Fibroblast of skin of left biceps (primary cell): ENCODE measurements at places on chromosomes 12 and 14.

DNA sequence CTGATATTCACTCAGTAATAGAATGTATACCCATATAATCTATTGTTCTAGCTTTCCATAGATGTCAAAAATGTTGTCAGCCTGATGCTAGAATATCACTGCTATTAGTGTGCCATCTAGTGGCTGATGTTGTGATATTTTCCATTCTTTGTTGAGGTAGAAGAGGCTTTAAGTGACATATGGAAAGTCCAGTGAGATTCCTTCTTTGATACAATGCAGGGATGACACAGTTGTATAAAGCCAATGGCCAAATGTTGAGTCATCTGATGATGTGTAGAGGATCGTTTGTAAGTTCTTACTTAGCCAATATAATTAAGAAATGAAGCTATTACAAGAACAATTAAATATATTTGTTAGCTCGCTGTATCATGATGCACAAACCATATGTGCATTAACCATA lies 58.1 kb upstream of the PCED1B start:
- peak; percentile 70 for DNase-seq

GRCh38 chr12:79927772-79928474 lies 7.0 kb downstream of the PPP1R12A start:
- no peak for DNase-seq

- no peak for DNase-seq
These were observed 60.4 kb downstream of the SMUG1 start for GRCh38 chr12:54128416-54128815.

DNA sequence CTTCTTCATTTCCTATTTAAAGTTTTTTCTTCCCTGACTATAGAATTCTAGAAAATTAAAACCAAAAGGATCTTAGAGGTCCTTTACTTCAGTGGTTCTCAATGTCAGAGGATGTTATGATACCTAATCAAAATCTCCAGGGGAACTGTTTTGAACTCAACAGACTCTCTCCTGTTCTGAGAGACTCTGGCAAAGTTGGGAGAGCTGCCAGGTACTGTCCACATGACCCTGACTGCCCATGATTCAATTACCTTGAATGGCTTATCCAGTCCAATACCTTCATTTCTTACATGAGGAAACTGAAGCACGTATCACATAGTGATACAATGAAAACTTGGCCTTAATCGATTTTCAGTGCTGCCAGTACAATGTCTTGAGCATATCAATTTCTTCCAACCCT lies 16.6 kb downstream of the ALKBH1 start:
- no peak for DNase-seq

GRCh38 chr12:57845478-57846284 lies 848 bp downstream of the CTDSP2 start:
- no peak for DNase-seq

DNA sequence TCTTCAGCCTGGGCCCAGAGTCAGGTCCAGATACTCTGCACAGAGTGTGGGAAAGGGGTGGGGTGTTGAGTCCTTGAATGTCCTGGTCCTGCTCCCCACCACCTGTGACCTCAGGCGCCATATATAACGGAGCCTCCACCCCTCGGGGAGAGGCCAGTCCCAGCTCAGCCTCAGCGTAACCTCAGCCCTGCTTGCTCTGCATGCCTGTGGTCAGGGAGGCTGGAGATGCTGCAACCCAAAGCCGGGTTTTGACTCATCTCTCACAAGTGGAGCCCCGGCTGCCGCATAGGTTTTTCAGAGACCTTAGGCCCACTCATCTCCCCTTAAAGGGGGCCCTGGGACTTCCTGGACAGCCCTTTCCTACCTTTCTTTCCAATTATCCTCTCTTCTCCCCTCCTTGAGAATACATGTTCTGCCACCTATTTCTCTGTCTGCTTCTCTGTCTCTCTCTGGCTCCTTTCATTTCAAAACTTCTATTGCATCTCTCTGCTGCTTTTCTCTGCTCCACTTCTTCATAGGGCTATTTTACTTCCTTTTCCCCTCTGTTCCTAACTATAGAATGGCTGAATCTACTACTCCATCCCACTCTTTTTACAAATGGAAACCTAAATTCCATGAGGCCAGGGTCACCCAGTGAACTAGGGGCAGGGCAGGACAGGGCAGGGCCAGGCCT lies 1.2 kb downstream of the ITGB7 start:
- DNase-seq, result peak; percentile 62

DNA sequence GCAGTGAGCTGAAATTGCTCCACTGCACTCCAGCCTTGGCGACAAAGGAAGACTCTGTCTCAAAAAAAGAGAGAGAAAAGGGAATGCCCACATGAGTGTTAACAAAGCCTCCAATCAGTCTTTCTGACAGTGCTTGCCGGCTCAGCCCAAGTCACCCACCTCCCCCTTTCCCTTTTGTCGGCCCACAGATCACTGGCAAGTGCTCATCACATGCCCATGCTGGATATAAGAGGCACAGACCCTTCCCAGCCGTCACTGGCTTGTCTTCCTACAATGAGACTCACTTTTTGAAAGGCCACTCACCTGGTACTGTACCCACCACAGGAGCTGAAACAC lies 70.8 kb downstream of the CCDC88C start:
- no peak for DNase-seq

DNA sequence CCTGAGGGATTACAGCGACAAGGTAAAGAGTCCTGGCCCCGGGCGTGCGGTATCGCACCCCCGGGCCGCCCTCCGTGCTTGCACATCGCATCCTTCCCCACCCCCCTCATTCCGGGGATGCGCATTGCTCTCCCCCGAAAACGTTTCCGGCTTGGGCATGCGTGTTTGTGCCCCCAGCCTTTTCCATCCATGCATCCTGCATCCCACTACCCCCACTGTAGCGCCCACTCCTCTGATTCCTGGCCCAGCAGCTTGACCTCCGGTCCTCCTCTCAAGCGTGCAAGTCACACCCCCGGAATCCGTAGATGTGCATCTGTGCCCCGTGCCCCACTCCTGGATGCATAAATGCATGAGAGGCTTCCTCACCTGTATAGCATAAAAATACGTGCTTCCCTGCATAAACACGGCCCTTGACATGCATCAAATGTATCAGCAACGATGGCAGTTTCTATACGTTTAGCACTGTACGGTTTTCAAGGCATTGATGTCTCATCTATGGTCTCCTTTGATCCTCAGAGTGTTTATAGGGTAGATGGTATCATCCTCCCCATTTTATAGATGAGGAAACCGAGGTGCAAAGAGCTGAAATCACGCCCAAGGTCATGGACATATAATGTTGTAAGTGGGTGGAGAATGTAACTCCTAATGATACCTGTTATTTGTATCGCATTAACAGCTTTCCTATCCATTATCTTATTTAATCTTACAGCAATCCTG lies 484 bp downstream of the RIC8B start:
- no peak for DNase-seq

DNA sequence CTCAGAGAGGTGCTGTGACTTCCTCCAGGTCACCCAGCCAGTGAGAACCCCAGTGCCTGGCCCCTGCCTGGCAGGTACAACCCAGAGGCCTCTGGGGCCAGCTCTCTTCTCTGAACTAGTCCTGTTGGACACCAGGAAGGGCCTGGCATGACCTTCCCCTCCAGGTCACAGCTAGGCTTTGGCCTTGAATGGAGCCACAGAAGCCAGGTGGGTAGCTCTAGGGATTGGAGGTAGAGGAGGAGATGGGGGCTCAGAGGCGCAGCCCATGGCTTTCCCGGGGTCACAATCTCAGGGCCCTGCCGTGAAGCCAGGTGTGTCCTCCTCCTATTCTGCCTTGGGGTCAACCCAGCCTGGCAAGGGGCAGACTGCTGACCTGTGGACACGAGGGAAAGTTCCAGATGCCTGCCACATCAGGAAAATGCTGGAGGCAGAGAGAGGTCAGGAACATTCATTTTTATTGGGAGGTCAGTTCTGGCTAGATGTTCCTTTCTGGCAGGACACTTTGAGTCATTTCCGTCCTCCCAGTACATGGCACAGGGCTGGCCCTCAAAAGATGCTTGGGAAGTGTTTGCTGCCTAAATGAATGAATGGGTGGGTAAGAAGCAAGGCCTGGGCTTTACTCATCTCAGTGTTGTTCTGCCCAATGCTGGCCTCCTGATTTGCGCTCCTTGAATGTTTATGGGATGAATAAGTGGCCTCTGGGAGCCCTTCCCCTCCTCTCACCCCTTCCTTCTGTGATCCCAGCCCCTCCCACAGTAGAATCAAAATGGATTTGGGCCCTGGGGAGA lies 25.4 kb downstream of the FAM222A start:
- no peak for DNase-seq

DNA sequence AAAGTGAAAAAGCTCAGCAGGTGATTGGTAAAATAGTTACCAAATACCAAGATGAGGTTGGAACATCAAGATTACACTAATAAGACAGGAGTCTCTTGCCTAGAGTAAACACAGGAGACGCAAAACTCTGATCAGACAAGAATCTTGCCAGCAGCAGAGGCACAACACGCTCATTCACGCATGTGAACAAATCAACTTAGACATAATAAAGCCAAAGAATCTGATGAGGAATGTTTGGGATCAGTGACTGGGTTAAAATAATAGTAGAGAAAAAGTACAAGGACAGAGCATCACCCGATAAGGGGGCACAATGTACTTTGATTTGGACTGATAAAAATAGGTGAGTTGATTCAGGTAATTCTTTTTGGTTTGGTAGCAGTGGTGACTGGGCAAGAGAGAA lies 159.5 kb upstream of the GRIP1 start:
- no peak for DNase-seq

DNA sequence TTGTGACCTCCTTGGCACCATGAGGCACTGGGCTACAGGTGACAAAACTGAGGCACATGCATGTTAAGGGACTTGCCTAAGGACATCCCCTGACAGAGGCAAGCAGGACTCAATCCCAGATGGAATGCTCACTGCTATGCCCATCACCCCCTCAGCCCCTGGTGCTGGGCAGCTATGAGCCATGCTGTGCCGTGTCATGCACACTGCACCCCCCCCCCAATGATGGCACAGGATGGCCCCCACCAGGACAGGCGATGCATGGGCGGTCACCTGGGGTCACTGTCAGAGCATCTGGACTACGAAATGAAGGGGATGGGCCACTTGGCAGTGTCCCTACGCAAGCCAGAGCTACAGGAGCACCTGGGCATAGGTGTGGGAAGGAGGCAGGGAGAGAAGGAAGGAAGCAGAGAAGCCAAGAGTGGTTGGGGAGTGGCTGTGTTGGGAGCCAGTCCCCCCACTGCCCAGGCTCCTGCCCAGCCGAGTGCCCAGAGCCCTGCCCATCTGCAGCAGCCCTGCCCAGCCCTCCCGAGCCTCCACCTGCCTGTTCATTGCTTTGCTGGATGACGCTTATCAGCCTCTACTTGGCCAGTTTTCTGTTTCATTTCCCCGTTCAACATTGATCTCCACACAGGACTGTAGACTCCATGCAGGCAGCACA lies 84.9 kb upstream of the DIO3 start:
- DNase-seq, result no peak

DNA sequence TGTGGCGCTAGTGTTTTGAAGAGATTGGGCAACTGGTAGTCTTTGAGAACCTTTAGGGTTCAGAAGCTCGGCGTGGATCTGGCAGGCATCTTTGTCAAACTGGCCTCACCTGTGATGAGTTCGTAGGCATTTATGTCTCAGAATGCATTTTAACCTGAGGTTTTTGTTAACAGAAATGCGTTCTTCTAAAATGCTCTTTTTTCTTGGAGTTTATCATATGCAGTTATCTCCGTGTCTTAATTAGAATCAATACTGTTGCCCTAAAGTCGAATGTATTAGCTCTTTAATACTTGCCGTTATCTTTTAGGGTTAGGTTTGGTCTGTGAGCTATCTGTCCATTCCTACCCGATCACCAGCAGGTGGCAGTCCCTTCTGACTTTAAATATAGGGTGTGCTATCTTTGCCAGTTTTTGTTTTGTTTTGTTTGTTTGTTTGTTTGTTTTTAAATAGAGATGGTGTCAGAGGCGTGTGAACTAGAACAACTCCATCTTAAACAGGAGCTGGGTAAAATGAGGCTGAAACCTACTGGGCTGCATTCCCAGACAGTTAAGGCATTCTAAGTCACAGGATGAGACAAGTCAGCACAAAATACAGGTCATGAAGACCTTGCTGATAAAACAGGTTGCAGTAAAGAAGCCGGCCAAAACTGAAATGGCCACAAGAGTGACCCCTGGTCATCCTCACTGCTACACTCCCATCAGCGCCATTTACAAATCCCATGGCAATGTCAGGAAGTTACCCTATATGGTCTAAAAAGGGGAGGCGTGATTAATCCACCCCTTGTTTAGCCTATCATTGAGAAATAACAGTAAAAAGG lies 1.4 kb downstream of the ATF1 start:
- DNase-seq, result no peak

DNA sequence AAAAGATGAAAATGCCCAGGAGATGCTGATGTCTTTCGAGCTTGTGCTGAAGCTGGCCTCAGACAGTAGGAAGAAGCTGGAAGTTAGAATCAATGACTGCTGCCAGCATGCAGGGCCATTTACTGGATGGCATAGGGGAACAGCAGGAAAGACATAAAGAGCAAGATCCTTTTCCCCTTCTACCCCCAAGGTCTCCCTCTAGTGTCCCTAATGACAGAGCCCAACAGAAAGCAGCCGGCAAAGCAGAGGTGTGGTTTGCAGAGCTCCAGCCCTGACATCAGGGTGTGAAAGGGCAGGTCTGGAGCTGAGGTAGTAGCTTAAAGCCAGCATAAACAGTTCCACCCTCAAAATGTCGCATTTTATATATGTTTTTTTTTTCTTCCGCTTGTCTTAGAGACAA lies 1560.7 kb upstream of the TMEM132C start:
- no peak for DNase-seq

DNA sequence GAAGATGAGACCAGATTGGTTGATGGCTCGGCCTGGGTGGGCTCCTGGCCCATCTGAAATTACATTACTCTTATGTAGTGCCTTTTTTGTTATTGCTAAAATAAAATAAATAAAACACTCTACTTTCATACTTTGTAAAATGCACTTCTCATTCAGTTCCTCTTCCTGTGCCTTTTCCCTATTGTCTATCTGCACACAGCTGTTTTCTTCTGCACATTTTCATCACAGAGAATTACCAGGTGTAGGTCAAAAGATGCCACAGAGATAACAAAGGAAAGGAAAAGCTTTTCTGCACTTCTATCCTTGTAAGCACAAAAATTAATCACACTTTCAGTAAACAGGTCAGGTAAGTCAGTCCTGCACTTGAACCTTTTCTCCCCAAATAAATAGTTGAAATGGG lies 265.1 kb downstream of the BTG1 start:
- DNase-seq, result no peak

DNA sequence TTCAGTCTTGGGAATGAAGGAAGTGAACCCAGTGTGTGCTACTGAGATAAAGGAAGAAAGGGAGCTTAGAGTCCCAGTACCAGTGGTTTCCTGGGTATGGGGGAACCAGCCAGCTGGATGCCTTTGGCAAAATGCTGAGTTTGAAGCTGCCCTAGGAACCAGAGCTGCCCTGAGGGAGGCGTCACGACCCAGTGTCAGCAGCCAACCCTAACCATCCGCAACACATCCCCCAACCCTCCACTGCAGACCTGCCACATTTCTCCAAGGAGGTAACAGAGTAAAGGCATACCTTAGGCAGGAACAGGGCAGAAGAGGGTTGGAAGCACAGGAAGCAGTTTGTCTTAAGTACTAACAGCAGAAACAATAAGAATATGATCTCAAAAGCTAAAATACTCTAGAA lies 28.6 kb downstream of the PRDM4 start:
- DNase-seq, result no peak

GRCh38 chr12:62860020-62860419 lies 74.9 kb downstream of the PPM1H start:
- no peak for DNase-seq

GRCh38 chr12:7709969-7710675 lies 1.1 kb upstream of the DPPA3 start:
- DNase-seq, result no peak
